ENCODE measurements at places on chromosomes 1 and 21.

DNA sequence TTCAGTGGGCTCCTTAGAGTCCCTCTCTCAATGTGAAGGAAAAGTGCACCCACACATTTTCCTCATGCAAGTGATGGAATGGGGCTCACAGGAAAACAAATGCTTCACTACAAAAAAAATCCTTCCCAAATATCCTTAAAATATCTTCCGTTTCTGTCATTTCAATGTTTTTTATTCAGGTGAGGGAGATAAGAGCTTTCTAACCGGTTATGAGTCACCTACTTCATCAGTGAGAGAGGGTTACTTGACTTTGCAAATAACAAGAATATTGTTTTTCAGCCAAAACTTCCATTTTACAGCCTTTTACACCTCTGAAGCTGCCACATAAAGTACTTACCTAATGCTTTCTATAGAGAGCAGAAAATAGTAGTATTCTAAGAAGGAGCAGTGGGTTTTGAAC lies 98.3 kb upstream of the CD55 start:
- peak; percentile 42 for DNase-seq

GRCh38 chr1:203600782-203601513 lies 25.7 kb upstream of the ATP2B4 start:
- no peak for DNase-seq

- no peak for DNase-seq
Observed at GRCh38 chr1:190144650-190145049, 333.0 kb downstream of the BRINP3 start.

DNA sequence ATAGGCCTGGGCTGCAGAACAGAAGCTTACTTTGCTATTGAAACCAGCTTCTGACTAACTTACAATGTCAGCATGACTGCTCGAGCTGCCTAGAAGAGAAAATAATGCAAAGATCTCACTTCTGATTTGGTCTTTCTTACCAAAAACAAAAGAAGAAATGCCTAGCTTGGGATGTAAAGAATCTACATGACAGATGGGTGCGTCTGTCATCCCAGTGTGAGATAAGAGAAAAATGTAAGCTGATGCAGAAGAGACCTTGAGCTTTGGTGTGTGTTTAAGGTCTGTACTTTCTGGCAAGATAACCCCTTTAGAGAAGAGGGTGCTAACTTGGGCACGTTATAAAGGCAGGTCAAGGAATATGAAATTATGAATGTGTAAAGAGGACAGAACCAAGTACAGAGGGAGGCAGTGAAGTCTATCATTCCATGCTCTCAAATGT lies 3.6 kb downstream of the FAM20B start:
- DNase-seq: no peak

GRCh38 chr21:41923631-41924367 lies 30.0 kb downstream of the C2CD2 start:
- no peak for DNase-seq

DNA sequence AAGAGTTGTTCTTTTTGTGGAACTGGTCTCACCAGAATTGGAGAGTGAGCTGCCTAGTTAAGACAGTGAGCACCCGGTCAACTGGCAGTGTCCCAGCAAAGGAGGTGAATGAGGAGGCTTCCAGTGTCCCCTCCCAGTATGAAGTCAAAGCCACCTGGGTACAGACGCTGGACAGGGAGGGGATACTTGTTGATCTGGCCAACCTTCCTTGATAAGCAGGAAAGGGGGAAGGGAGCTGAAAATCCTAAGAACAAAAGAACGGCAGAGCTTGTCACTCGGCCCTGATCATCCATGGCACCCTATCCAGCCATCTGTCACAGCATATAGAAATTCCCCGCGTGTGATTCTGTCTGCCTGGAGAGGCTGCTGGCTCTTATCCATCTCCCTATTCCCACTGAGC lies 91.5 kb downstream of the SSBP3 start:
- DNase-seq: peak; percentile 26

- peak; percentile 68 for DNase-seq
Observed at GRCh38 chr1:36516372-36517010, 33.8 kb upstream of the CSF3R start.

GRCh38 chr1:218479436-218480115 lies 134.4 kb downstream of the TGFB2 start:
- peak; percentile 35 for DNase-seq

GRCh38 chr21:30083225-30083945 lies 83.2 kb downstream of the CLDN17 start:
- DNase-seq: no peak

DNA sequence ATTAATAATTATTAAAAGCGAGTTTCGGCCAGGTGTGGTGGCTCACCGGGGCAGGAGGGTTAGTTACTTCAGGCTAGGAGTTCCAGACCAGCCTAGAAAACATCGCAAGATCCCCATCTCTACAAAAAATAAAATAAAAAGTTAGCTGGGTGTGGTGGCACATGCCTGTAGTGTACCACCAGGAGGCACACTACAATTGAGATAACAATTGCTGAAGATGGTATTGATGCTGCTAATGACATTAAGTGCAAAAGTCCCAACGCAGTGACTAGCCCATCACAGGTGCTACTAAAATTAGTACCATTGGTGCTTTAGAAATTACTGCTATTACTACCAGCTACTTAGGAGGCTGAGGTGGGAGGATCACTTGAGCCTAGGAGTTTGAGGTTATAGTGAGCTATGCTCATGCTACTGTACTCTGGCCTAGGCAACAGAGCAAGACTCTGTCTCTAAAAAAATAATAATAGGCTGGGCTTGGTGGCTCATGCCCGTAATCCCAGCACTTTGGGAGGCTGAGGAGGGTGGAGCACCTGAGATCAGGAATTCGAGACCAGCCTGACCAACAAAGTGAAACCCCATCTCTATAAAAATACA lies 156.6 kb downstream of the GREM2 start:
- peak; percentile 18 for DNase-seq

DNA sequence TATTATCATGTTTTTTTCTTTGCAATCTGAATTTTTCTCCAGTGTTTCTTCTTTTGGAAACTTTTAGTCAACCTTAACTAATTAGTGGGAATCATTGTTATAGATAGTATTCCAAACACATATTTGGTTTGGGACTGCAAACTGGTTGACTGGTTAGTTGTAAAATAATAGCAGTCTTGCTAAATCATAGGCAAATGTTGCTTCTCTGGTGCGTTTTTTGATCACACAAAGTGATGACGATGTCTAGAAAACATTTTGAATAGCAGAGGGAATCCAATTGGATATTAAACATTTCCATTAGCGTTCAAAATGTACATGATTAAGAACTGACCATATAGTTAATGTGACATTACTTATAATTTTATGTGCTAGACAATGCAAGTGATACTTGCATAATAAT lies 4.5 kb downstream of the DNAJB4 start:
- DNase-seq: no peak

GRCh38 chr21:36730291-36731281 lies 31.7 kb downstream of the SIM2 start:
- no peak for DNase-seq

- DNase-seq: peak; percentile 53
Observed at GRCh38 chr1:11188381-11188780, 774 bp upstream of the ANGPTL7 start.

- no peak for DNase-seq
Observed at GRCh38 chr21:45276596-45276995, 11.1 kb downstream of the POFUT2 start.

DNA sequence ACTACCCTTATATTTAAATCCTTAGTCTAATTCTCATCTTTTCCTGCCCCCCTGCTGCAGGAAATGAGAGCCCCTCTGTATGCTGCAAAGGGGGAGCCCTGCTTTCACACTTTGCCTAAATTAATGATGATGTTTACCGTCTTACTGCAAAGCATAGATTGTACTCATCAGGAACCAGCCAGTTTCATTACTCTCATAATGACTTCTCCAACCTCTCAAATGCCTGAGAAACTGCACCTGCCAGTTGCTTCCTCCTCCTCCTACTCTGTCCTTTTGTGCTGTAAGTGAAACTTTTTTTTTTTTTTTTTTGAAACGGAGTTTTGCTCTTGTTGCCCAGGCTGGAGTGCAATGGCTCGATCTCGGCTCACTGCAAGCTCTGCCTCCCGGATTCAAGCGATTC lies 101.7 kb downstream of the ADSS2 start:
- DNase-seq: no peak

GRCh38 chr1:163427279-163427678 lies 105.5 kb downstream of the NUF2 start:
- DNase-seq: no peak

- DNase-seq: no peak
Observed at GRCh38 chr1:180641662-180642061, 9.8 kb downstream of the XPR1 start.

DNA sequence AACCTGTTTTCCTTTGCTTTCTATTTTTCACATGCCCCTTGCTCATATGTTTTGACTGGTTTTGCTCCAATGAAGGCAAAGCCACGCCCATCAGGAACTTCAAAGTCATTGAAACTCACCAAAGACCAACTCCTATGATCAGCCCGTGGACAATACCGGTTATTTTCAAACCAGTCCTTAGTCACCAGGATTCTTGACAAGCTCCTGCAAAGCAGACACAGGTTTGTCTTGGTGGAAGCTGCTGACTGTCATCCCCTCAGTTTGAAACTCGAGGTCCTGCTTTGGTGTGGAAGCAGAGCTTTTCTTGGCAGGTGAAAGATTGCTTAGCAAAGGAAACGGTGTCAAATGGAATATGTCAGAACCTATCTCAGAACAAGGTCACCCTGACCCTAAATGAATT lies 384.7 kb upstream of the CXADR start:
- DNase-seq: no peak

GRCh38 chr1:32897082-32898049 lies 3.8 kb downstream of the TMEM54 start:
- DNase-seq: peak; percentile 84

GRCh38 chr1:186500804-186501203 lies 39.9 kb upstream of the PDC start:
- DNase-seq: peak; percentile 85

All from epithelial cell of esophagus (primary cell).